Gastrocnemius medialis (tissue), 4 donors: ENCODE measurements at places on chromosomes 7 and 10. TPM values are rescaled to one million over a fixed set of nuclear protein-coding genes. Genes with fewer than 3 reads are reported as not detected.

DNA sequence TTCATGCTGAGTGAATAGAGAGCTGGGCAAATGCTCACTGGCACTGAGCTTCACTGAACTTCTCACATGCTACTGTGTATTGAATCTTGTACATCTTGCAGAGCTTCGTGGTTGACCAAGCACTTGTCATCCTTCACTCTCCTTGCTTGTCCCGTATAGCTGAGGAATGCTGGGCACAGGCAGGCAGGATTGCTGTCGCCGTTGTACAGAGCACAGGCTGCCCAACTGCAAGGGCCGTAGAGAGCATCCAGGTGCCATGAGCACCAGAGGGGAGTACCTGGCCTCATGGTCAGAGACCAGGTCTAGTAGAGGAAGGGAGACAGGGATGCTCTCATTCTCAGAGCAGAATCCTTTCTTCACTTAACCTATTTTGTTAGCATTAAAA lies 99.8 kb upstream of the RET start:
- no peaks in the 10 kb centered on the region for H3K27me3 ChIP-seq
- no peak overlapping the region for H3K27ac ChIP-seq
- no peak for DNase-seq
- H3K4me1 ChIP-seq = no peaks in the 10 kb centered on the region

GRCh38 chr10:31739711-31740110 lies 188.9 kb downstream of the ARHGAP12 start:
- no peak overlapping the region for H3K4me3 ChIP-seq
- H3K36me3 ChIP-seq = no peaks in the 10 kb centered on the region
- DNase-seq = no peak
- no peaks in the 10 kb centered on the region for H3K27me3 ChIP-seq
- peaks cover 3% of the 10 kb centered on the region for H3K4me1 ChIP-seq
- H3K27ac ChIP-seq = no peak overlapping the region

- DNase-seq = no peak
- no peaks in the 10 kb centered on the region for H3K27me3 ChIP-seq
- H3K4me3 ChIP-seq = no peak overlapping the region
- H3K27ac ChIP-seq = peak overlapping the region; percentile 100
Observed at GRCh38 chr10:49309691-49310411, 10.9 kb downstream of the C10orf71 start.

- no peak for DNase-seq
- peaks cover 74% of the 10 kb centered on the region for H3K4me1 ChIP-seq
- H3K27ac ChIP-seq = peak overlapping the region; percentile 54
- no peak overlapping the region for H3K4me3 ChIP-seq
Observed at GRCh38 chr7:135666156-135666555, 3.8 kb downstream of the STMP1 start.

DNA sequence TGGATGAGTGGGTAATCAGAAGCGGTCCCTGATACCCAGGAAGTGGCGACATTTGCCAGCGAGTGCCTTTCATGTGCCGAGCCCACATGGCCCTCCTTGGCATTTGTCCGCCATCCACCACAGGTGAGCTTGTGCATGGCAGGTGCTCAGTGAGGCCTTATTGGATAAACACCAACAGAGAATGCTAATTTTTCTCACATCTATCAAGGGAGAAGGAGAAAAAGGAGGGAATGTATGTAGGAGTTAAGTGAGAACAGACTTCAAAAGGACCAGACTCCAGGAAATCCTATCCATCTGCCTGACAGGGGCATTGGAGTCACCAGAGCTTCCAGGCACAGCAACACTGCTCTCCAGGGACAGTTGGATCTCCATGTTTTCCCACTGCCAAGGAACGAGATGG lies 143.5 kb upstream of the ZMIZ1 start:
- no peaks in the 10 kb centered on the region for H3K36me3 ChIP-seq
- no peak for DNase-seq
- H3K4me3 ChIP-seq = no peak overlapping the region
- no peaks in the 10 kb centered on the region for H3K4me1 ChIP-seq
- H3K27me3 ChIP-seq = no peaks in the 10 kb centered on the region
- no peak overlapping the region for H3K27ac ChIP-seq

DNA sequence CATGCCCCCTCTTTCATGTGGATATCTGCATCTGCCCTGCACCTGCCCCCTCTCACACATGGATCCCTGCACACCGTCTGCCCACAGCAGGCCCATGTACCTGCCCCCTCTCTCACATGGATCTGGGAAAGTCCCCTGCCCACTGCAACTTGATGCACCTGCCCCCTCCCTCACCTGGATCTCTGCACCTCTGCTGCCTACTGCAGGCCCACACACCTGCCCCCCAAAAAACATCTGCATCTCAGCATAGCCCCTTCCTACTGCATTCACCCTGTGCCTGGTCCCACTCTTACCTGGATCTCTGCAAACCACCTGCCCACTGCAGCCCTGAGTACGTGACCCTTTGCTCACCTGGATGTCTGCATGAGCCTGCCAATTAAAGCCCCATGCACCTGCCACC lies 479.8 kb downstream of the PTPRN2 start:
- H3K4me3 ChIP-seq = no peak overlapping the region
- DNase-seq = no peak
- H3K27me3 ChIP-seq = no peaks in the 10 kb centered on the region
- H3K4me1 ChIP-seq = no peaks in the 10 kb centered on the region

GRCh38 chr7:32958046-32959025 lies 1.1 kb downstream of the FKBP9 start:
- peak overlapping the region; percentile 83 for H3K27ac ChIP-seq
- no peaks in the 10 kb centered on the region for H3K36me3 ChIP-seq
- H3K27me3 ChIP-seq = no peaks in the 10 kb centered on the region
- no peak for DNase-seq
- peaks cover 16% of the 10 kb centered on the region for H3K4me1 ChIP-seq

GRCh38 chr7:49670991-49671390 lies 102.4 kb upstream of the VWC2 start:
- H3K4me3 ChIP-seq = no peak overlapping the region
- no peak for DNase-seq
- no peaks in the 10 kb centered on the region for H3K4me1 ChIP-seq
- H3K36me3 ChIP-seq = no peaks in the 10 kb centered on the region
- no peaks in the 10 kb centered on the region for H3K27me3 ChIP-seq

- no peaks in the 10 kb centered on the region for H3K4me1 ChIP-seq
- H3K27me3 ChIP-seq = no peaks in the 10 kb centered on the region
- no peak overlapping the region for H3K27ac ChIP-seq
- no peaks in the 10 kb centered on the region for H3K36me3 ChIP-seq
- no peak overlapping the region for H3K4me3 ChIP-seq
- no peak for DNase-seq
Observed at GRCh38 chr10:59698326-59698725, 11.3 kb downstream of the SLC16A9 start.

Gene OR13A1
- total RNA-seq = not detected

Gene CYP3A5
- 9.2 TPM for total RNA-seq

Gene IL6
- not detected for total RNA-seq

Gene SUMF2
- 32.0 TPM for total RNA-seq

Gene MMRN2
- total RNA-seq = 22.2 TPM
